Hematopoietic multipotent progenitor cell treated with erythropoietin and hydrocortisone succinate and interleukin-3 and kit ligand, for 6 days (in vitro differentiated cells): ENCODE measurements at places on chromosomes 2 and 18.

DNA sequence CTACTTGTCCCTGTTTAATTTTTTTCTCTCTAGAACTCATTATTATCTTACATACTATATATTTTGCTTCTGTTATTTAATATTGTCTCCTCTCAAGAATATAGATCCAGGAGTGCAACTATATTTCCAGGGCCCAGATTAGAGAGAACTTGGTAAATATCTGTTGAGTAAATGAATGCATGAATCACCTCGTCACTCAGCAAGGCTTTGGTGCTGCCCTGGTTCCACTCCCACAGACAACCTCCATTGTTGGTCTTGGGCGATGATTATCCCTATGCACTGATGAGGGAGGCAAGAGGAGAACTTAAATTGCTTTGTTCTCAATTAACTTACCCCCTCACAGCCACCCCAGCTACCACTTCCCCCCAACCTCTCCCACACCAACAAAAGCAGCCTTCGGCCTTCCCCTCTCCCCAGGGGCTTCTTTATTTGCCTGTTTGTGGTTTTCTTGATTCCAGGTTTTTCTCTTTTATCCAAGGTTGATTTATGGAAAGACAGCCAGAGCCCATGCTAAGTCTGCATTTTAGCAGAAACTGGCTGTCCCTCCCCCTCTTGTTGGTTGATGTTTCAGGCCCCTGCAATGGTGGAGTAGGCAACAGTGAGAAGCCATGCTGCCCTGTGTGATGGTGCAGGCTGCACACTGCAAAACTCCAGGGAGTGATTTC is 17.0 kb upstream of the DIPK1C start:
- DNase-seq: no peak

DNA sequence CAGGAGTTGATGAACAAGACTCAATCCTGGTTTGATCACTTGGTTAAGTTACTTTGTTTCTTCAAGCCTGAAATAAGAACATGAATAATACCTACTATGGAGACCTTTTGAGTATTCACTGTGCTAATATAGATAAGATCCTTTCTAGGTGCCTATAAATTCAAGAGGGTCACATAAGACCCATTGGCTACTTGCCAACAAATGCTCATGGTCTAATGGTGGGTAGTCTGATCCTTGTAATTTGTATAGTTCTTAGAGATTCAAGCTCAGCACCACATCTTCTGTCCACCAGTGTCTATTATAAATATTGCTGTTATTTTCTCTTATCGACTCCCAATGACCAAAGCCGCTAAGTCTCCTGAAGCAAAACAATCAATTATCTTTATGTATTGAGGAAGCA is 27.4 kb upstream of the ACSL3 start:
- DNase-seq: no peak

GRCh38 chr2:10333247-10333613 is 30.5 kb downstream of the HPCAL1 start:
- peak; percentile 27 for DNase-seq

DNA sequence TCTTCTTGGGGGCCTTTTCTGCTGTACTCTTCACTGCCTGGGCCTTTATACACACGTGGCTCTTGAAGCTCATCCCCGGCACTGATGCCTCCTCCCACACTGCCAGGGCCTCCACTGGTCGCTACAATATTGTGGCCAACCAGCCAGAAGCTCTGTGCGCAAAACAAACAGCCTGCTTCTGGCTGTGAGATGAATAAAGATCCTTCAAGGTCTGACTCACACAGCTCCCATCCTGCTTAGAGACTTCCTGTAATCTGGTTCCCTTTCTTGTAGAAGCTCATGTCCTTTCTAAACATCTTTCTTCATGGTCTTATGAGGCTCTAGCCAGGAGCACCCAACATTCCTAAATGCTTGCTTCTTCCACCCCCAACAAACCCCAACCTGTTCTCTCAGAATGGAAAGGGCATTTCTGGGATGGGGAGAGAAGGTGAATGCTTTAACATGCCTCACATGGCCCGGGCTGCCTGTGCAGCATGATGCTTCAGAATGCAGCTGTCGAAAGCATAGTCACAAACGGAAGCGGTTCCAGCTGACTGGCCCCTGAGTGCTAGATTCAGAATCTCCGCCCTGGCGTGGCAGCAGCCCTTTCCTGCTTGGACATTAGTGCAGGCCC is 24.6 kb downstream of the NRP2 start:
- peak; percentile 22 for DNase-seq

DNA sequence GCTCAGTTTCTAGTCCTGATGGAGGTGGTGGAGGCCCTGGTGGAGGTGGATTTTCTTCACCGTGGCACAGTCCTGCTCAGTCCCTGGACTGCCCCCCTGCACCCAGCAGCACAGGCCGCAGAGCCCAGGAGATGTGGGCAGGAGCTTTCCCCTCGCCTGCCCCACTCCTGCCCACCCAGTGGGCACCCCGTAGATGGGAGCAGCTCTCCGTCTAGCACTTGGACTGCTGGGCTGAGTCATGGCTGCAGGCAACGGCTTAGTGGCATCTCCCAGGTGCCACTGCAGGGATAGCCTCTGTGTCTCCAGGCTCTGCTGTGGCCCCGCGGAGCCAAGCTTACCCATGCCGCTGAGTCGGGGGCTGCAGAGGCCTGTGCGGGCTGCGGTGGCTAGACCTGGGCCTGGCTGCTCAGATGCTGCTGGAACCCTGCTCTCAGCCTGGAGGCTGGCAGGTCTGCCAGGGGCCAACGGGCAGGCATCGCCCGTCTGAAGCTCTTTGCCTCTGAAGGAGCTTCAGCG is 92.3 kb upstream of the CTDP1 start:
- no peak for DNase-seq

DNA sequence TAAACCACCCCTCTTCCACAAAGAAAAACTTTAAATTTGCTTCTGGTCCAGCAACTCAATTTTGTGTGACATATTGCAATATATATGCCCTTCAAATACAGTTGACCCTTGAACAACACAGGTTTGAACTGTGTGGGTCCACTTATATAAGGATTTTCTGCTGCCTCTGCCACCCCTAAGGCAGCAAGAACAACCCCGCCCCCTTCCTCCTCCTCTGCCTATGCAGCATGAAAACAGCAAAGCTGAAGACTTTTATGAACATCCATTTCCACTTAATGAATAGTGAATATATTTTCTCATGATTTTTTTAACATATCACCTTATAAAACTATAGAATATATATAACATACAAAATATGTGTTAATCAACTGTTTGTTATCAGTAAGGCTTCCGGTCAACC is 58.3 kb downstream of the EML4 start:
- DNase-seq: no peak

- DNase-seq: no peak
Measured at GRCh38 chr2:71173096-71173495, 42.7 kb downstream of the MPHOSPH10 start.

- DNase-seq: no peak
Measured at GRCh38 chr2:179966778-179967394, 40.2 kb downstream of the CWC22 start.

- DNase-seq: no peak
Measured at GRCh38 chr18:79587779-79588635, 91.6 kb upstream of the CTDP1 start.

DNA sequence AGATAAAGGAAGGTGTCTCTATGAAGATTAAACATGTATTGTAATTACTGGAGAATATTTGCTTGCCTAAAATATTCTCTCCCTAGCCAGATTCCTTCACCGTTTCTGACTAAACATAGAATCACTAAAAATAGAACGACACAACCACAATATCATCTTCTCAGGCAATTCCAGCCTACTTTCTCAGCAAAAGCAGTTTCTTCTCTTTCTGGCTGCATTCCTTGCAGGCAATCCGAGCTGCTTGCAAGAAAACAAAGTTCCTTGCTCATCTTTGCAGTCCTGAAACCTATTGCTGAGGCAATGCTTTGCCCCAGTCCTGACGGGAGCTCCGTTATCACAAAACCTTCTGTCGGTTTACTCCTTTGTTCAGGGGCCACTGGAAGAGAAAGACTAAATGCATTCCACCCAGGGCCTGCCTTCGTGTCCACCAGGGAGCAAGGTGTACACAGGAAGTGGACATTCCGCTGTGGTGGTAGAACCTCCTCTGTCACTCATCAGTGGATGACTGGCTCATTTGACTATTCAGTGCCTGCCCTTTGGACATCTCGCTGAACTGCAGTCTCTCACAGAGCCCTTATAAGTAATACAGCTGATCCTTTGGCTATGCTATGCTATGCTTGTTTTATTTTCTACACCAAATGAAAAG is 239.2 kb upstream of the DOK6 start:
- DNase-seq: no peak

GRCh38 chr2:152594792-152595191 is 122.5 kb downstream of the PRPF40A start:
- DNase-seq: no peak
